ENCODE measurements at places on chromosomes 2 and 18. TPM values are rescaled to one million over a fixed set of nuclear protein-coding genes. Genes with fewer than 3 reads are reported as not detected.

Gene CRACDL
- 4.6 TPM for total RNA-seq

Gene RNF152
- total RNA-seq = 49.1 TPM

Gene CNTNAP5
- total RNA-seq = 16.3 TPM

Gene CPLX4
- 46.1 TPM for total RNA-seq

Gene TANK
- 95.9 TPM for total RNA-seq

Gene LYPD1
- total RNA-seq = 15.8 TPM

Gene METTL8
- 20.7 TPM for total RNA-seq

Gene ASPRV1
- total RNA-seq = 4.3 TPM

Gene TRIM54
- 4.7 TPM for total RNA-seq

Gene DOK6
- 43.5 TPM for total RNA-seq

Gene DNAH7
- total RNA-seq = 6.1 TPM

Gene SLC40A1
- total RNA-seq = 129 TPM

Gene GALNT14
- total RNA-seq = 2.2 TPM

Gene ANKRD30B
- not detected for total RNA-seq

Gene IL1R1
- 19.4 TPM for total RNA-seq

Gene CABYR
- 7.0 TPM for total RNA-seq

Gene TXNDC2
- not detected for total RNA-seq

Gene ASAP2
- 54.6 TPM for total RNA-seq

Gene GRB14
- 7.8 TPM for total RNA-seq

Gene LRRFIP1
- total RNA-seq = 55.8 TPM

Gene IL36G
- not detected for total RNA-seq

Gene TACR1
- total RNA-seq = 1.4 TPM

Gene TTLL4
- 78.3 TPM for total RNA-seq

Gene AOX1
- 5.7 TPM for total RNA-seq

Gene IGFBP2
- 169 TPM for total RNA-seq

Gene LIMS4
- total RNA-seq = not detected

Gene LGALSL
- total RNA-seq = 42.2 TPM

Gene REEP1
- total RNA-seq = 34.9 TPM

Gene RAB3GAP1
- 93.3 TPM for total RNA-seq

Gene NT5DC4
- 0.22 TPM for total RNA-seq

Gene SERPINB11
- 0.93 TPM for total RNA-seq

Gene MYOM1
- 40.7 TPM for total RNA-seq

Gene CTAGE1
- not detected for total RNA-seq

Gene PRKCE
- total RNA-seq = 18.9 TPM

Gene ALPP
- total RNA-seq = not detected

Gene CYP27A1
- 30.0 TPM for total RNA-seq

Gene C2orf80
- total RNA-seq = not detected

Gene POTEJ
- total RNA-seq = 0.71 TPM

Gene OXER1
- 4.3 TPM for total RNA-seq

Gene IL1B
- 1.6 TPM for total RNA-seq

Gene AGXT
- total RNA-seq = not detected

Gene IL36B
- not detected for total RNA-seq

Gene ALPG
- not detected for total RNA-seq

Gene MAP3K19
- 0.11 TPM for total RNA-seq

Gene PLEKHB2
- 103 TPM for total RNA-seq

Gene L3MBTL4
- 10.8 TPM for total RNA-seq

Gene MPHOSPH10
- total RNA-seq = 25.7 TPM

Gene LYG2
- not detected for total RNA-seq

Gene MPP4
- total RNA-seq = 156 TPM

Gene KLHL41
- total RNA-seq = 209 TPM

Gene SLC5A7
- 1.1 TPM for total RNA-seq

Gene SERPINB12
- total RNA-seq = not detected

Gene DPP4
- total RNA-seq = 12.3 TPM
